ENCODE measurements at places on chromosomes 1 and 21.

DNA sequence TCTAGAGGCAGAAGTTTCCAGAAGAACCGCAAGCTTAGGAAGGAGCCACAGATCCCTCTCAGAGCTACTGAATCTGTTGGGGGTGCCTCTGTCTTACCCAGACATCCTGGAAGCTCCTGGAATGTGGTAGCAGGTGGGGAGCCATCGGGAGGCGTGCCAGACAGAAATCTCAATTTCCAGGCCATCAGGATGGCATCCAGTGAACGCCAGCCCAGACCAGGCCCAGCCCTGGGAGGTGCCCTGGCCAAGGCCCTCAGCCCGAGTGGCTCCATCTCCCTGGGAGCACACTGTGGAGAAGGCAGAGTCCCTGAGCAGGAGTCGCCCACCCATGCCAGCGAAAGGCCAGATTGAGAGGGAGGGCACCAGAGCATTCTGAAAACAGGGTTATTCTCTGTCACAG is 2.5 kb downstream of the ABCA4 start:
- DNase-seq, result no peak

DNA sequence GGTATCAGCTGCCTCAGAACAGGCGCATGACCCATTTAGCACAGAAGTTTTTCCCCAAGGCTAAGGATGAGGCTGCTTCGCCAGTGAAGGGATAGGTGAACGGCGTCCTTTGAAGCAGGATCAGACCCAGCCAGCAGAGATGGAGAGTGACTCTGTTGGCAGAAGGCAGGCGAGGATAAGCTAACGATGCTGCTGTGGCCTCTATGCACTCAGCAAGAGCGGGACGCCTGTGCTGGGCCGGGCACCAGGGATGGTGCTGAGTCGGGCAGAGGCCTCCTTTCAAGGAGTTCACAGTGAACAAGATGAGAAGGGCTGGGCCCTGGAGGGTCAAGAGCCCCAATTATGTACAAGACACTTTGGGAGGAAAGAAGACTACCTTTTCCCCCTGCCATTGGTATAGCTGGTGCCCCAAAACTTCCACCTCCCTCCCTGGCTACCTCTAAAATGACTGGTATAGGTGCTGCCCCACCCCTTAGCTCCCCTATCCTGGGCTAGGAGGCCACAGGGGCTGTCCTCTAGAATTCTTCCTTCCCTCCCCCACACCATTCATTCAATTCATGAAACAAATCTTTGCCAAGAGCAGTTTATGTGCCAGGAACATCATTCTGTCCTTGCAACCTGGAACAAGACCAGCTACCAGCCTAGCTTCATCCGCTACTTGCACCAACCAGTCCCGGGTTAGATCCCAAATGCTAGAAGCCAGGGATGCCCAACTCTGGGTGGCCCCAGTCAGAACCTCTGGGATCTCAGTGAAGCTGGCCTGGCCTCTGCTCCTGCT is 7.5 kb downstream of the XKR8 start:
- DNase-seq, result no peak

GRCh38 chr1:73097917-73098316 is 815.6 kb upstream of the NEGR1 start:
- DNase-seq, result no peak

DNA sequence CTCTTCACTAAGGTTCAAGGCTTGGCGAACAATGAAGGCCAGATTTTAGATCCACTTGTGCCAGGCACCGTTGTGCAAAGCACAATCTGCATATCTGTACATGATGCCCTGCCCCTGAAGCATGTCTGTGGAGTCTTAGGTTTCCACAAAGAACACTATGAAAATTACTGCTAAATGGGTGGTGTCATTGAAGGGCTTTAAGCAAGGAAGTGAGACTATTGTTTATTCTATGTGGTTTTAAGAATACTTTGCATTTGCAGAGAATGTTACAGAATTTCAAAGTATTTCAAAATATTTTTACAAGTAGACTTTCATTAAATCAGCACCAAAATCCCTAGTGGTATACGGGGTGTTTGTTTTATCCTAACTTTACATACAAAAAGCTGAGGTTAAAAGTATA is 8.8 kb downstream of the TSEN15 start:
- no peak for DNase-seq

- DNase-seq, result no peak
Measured at GRCh38 chr1:7427605-7428300, 343.3 kb upstream of the VAMP3 start.

GRCh38 chr21:38533887-38534286 is 35.6 kb upstream of the ERG start:
- DNase-seq, result no peak

- DNase-seq, result no peak
Measured at GRCh38 chr21:38954588-38955004, 148.9 kb downstream of the ETS2 start.
